GM04504 (cell line): ENCODE measurements at places on chromosomes 6 and 20.

GRCh38 chr6:27541212-27541932 is 68.5 kb upstream of the ZNF184 start:
- DNase-seq, result no peak

DNA sequence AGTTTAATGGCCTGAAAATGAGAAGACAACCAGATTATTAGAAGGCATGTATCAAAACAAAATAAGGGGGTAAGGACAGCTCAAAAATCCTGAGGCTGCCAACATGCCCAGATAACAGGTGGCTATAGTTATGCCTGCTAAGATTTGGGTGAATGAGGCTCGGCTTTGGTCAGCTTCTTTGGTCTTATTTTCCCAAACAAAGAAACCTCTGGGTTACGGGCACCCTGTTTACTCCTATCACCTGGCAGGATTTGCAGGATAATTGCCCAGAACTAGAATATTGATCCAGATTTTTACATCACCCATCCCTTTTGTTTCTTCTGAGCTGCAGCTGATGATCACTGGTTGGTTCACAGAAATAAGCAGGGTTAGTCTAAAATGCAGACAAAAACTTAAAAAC is 74.3 kb downstream of the SLC16A10 start:
- DNase-seq, result no peak

- no peak for DNase-seq
Observed at GRCh38 chr6:18246205-18246604, 18.1 kb downstream of the DEK start.

GRCh38 chr6:33693186-33694105 is 18.1 kb downstream of the UQCC2 start:
- no peak for DNase-seq

DNA sequence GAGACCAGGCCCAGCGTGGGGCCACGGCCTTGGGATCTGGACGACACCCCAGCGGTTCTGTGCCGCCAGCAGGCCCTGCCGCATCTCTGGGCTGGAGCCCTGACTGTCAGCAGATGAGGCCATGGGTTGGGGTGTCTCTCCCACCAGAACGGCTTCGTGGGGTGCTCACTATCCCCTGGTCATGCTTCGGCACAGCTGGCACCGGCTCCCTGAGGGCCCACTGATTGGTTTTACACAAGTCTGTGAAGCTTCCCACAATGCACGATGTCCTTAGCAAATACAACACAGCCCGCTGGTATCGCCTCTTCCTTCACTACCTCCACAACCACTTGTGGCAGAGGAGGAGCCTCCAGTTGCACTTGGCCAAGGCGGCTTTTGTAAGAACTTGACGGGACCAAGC is 94.3 kb downstream of the THBS2 start:
- no peak for DNase-seq

- no peak for DNase-seq
Observed at GRCh38 chr6:95593025-95593424, 15.7 kb downstream of the MANEA start.

DNA sequence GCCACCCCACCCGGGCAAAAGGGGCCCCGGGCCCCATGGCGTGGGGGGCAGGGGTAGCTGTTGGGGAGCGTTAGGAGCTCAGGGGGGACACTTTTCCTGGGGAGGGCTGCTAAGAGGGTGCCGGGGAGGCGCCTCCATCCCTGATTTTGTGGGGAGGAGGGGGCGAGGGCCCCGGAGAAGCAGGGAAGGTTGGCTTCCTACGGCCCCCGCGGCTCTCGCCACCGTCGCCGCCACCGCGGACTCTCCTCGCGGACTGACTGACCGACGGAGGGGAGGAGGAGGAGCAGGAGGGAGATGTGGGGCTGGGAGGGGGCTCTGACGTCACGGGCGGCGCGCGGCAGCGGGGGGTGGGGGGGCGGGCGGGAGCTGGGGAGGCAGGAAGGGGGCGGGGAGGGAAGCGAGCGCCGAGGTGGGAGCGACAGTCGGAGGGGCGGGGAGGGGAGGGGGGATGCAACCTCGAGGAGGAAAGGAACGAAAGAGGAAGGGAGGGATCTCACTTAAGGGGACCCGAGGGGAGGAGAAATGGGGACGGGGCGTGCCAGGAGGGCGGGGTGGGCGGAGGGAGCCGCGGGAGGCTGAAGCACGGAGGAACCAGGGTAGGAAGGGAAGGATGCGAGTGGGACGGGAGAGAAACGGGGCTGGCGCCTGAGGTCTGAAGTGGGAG is 5.1 kb downstream of the GABBR1 start:
- peak; percentile 49 for DNase-seq

GRCh38 chr6:27553123-27553904 is 80.4 kb upstream of the ZNF184 start:
- DNase-seq, result no peak

DNA sequence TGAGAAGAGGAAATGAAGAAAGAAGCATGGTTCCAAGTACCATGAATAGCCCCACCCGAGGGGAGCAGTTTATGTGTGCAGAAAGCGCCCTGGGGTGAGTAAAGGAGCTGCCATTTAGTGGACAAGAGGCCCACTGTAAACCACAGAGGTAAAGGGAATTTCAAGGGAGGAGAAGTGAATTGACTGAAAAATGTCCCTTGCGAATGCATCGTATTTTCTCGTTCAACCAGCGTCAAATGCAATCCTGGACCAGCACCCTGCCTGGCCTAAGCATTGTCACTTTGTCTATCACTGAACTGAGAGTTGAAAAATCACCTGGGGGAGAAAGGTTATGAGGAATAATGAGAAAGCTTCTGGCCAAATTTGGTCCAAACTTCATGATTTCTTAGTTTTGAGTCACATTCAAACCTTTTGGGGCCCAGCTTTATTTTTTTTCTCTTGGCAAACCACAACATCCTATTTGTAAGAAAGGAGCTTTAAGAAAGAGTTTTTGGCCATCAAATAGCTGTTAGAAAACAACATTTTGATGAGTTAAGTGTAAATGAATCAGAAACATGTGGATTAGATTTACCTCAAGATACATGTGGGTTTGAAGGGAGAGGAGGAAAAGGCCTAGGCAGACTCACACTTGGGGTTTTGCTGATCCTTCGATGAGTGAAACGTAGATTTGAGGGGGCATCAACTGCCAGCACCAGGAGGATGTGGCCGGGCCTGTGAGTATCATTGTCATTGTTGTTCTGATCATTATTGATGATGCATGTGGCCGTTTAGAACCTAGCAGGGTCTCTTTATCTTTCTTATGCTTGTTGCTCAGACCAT is 214.0 kb downstream of the CLIC5 start:
- peak; percentile 10 for DNase-seq

DNA sequence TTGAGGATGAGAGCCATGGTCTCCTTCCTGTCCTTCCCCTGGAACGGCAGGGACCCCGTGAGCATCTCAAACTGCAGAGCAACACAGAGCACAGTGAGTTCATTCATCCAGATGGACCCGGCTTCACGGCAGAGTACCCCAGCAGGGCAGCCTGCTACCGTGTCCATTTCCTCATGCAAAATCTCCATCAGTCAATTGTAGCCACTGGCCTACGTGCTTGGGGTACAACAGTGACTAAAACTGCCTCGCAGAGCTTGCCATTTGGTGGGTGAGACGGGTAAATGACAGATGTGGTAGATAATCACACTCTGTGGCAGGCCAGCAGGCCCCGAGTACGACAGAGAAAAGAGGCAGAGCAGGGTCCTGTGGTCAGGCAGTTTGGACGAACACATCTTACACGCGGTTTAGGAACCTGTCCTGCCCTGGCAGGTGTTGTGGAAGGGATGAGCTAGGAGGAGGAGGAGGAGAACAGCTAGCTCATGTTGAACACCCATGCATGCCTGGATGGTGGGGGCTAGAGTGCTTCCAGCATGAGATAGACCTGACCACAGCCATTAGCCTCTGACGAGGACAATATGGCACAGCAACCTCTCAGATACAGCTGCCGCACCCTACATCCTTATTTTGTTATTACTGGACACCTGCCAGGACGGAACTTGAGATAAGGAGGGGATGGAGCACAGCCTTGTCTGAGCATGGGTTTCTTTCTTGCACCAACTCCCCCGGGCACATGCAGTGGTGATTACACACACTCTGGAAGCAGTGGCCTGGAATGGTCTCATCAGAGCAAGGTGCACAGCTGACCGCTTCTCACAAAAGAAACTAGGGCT is 95.6 kb downstream of the RAMACL start:
- no peak for DNase-seq

DNA sequence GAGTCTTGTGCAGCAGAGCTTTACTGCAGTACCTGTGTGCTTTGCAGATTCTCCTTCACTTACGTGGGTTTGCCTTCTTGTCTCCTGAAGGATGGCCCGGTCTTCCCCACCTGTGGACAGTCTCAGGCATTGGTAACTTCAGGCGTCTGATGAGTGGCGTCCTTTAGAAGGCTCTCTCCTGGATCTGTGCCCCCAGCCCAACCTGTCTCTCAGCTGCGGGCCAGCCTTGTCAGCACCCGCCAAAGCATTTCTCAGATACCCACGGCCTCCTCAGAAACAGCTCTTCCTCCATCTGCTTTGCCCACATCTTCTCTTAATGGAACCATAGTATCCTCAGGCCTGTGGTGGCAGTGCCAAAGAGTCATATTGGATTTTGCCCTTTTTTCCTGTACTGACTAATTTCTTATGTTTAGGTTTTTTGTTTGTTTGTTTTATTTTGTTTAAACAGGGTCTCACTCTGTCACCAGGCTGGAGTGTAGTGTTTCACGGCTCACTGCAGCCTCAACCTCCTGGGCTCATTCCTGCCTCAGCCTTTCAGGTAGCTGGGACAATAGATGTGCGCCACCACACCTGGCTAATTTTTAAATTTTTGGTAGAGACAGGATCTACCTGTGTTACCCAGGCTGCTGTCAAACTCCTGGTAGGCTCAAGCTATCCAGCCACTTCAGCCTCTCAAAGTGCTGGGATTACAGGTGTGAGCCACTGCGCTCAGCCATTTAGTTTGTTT is 96.6 kb downstream of the ARID1B start:
- DNase-seq, result no peak

GRCh38 chr20:23705895-23706294 is 17.1 kb upstream of the CST4 start:
- DNase-seq, result no peak

DNA sequence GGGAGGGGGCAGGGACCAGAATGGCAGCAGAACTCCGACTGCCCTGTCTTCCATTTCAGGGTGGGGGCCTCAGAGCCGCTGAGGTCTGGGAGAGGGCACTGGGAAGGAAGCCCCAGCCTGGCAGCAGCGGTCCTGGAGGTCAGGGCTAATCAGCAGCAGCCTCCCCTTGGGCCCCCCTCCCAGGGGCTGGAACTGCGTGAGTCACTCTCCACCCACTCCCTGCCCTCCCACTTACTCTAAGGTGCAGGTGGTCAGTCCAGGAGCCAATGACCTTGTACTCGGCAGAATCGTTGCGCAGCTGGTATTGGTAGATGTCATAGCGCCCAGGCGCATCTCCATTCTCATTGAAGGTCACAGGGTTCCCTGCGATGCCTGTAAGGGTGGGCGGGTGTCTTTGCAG is 105.9 kb downstream of the GRM4 start:
- DNase-seq, result no peak

- DNase-seq, result no peak
Observed at GRCh38 chr20:44715499-44716308, 535 bp downstream of the CCN5 start.

- DNase-seq, result no peak
Observed at GRCh38 chr20:35145141-35145564, 2.0 kb downstream of the EDEM2 start.

DNA sequence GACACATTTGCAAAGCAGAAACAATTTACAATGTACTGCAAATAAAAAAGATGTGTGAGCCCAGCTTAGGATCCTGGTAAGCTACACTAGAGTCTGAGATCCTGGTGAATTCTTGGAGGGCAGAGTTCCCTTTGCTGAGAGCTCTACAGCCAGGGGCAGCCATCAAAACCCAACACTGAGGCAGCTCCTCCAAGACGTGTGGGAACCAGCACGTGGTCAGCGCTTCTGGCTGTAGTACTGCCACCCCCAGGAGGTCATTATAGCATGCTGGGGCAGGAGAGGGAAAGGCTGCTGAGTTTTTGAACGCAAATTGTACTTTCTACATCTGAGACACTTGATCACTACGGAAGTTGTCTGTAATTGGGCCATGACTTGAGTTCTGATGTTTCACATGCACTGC is 131.5 kb downstream of the INSM1 start:
- no peak for DNase-seq

GRCh38 chr6:22147921-22148776 is 148.7 kb downstream of the PRL start:
- DNase-seq, result peak; percentile 35

GRCh38 chr20:16001286-16001685 is 572.0 kb downstream of the KIF16B start:
- DNase-seq, result no peak

- DNase-seq, result no peak
Observed at GRCh38 chr20:21622097-21622857, 83.2 kb upstream of the PAX1 start.

GRCh38 chr6:37699887-37700619 is 2.4 kb upstream of the MDGA1 start:
- no peak for DNase-seq

DNA sequence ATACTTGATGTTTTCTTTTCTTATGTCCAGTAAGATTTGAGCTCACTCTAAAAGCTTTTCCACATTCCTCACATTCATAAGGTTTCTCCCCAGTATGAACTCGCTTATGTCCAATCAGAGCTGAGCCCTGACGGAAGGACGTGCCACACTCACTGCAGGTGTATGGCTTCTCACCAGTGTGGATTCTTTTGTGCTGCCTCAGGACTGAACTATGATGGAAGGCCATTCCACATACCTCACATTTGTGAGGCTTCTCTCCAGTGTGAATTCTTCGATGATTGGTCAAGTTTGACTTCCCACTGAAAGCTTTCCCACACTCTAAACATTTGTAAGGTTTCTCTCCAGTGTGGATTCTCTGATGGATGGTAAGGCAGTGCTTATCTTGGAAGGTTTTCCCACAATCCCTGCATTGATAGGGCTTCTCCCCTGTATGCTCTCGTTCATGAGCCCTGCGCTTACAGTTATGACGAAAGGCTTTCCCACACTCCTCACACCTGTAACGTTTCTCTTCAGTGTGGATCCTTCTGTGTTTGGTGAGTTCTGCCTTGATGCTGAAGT is 9.9 kb downstream of the ZNF311 start:
- no peak for DNase-seq

DNA sequence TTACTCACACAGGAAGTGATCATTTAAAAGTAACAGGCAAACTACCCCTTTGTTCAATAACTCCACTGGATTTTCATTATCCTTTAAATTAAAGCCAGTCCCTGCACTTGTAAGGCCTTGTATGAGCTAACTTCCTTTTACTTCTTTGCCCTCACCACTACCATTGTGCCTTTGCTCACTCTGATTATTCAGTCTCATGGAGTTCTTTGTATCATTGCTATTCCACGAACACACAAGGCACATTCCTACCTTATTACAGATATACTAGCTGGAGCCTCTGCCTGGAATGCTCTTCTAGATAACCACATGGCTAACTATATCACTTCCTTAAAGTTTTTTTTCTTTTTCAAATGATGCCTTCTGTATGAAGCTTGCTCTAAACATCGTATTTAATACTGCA is 748.6 kb upstream of the HS3ST5 start:
- DNase-seq, result no peak

DNA sequence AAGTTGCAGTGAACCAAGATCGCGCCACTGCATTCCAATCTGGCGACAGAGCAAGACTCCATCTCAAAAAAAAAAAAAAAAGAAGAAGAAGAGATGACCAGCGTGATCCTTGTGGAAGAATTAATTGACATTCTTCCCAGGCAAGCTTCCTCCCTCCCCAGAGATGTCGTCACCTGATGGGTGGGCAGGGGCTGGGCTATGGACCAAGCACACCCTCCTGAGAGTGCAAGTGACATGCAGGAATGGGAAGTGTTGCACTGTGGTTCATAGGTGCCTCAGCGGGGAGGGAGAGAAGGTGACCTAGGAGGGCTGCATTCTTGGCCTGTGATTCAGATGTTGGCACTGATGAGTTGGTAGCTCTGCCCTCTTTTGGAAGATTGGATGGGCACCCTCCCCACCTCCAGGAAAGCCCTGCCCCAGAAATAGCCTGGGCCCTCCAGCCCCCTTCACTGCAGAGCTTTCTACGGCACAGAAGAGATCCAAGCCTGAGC is 37.8 kb downstream of the TAF8 start:
- no peak for DNase-seq
